ENCODE measurements at places on chromosomes 6 and 20. TPM values are rescaled to one million over a fixed set of nuclear protein-coding genes. Genes with fewer than 3 reads are reported as not detected.

The PRSS16 gene
- not detected for total RNA-seq

The OOEP gene
- total RNA-seq: not detected

The GHRH gene
- total RNA-seq: not detected

The ACTL10 gene
- total RNA-seq: 3.0 TPM

The PRR18 gene
- not detected for total RNA-seq

The HLA-DPB1 gene
- total RNA-seq: 1.8 TPM

The LPA gene
- not detected for total RNA-seq

The CALHM4 gene
- total RNA-seq: not detected

The COL19A1 gene
- total RNA-seq: not detected

The TP53TG5 gene
- total RNA-seq: 0.50 TPM

The MTG2 gene
- 27.1 TPM for total RNA-seq

The RGS17 gene
- 25.5 TPM for total RNA-seq

The PPIL6 gene
- total RNA-seq: 2.2 TPM

The PLTP gene
- 162 TPM for total RNA-seq

The DACT2 gene
- total RNA-seq: not detected

The CDH22 gene
- total RNA-seq: not detected

The PLCB1 gene
- 14.6 TPM for total RNA-seq

The OPN5 gene
- not detected for total RNA-seq

The TGM2 gene
- total RNA-seq: 109 TPM

The NRSN1 gene
- not detected for total RNA-seq

The TAAR1 gene
- not detected for total RNA-seq

The FABP7 gene
- 0.15 TPM for total RNA-seq

The TBC1D32 gene
- 20.5 TPM for total RNA-seq

The PI3 gene
- total RNA-seq: not detected

The DOK5 gene
- total RNA-seq: 27.5 TPM

The CTCFL gene
- total RNA-seq: not detected

The BNIP5 gene
- total RNA-seq: not detected

The TMEM170B gene
- 0.87 TPM for total RNA-seq

The EPPIN gene
- not detected for total RNA-seq

The PGC gene
- not detected for total RNA-seq

The RNF182 gene
- total RNA-seq: 3.8 TPM

The BPIFB4 gene
- not detected for total RNA-seq

The LHFPL5 gene
- total RNA-seq: not detected

The EFCAB8 gene
- total RNA-seq: not detected

The GRM1 gene
- total RNA-seq: under 0.01 TPM

The XKR7 gene
- under 0.01 TPM for total RNA-seq

The HLA-DQB1 gene
- not detected for total RNA-seq

The DZANK1 gene
- 1.3 TPM for total RNA-seq

The HSF2 gene
- 33.3 TPM for total RNA-seq

The ARMH2 gene
- total RNA-seq: not detected

The SLC24A3 gene
- total RNA-seq: not detected

The RTF2 gene
- total RNA-seq: 119 TPM

The MAN1A1 gene
- 123 TPM for total RNA-seq

The C6orf89 gene
- total RNA-seq: 52.3 TPM

The SRMS gene
- not detected for total RNA-seq

The ZNF133 gene
- 26.0 TPM for total RNA-seq

The REM1 gene
- not detected for total RNA-seq

The PLN gene
- not detected for total RNA-seq

The BMP5 gene
- total RNA-seq: 0.17 TPM

The KIF25 gene
- not detected for total RNA-seq

The ADGRB3 gene
- 0.15 TPM for total RNA-seq

The MYLIP gene
- total RNA-seq: 10.6 TPM

The MUC22 gene
- not detected for total RNA-seq

The DEFB132 gene
- not detected for total RNA-seq

The GPSM3 gene
- 1.3 TPM for total RNA-seq

The TNF gene
- not detected for total RNA-seq

The MBOAT1 gene
- total RNA-seq: 4.8 TPM

The WFDC12 gene
- total RNA-seq: not detected

The CFAP61 gene
- 0.17 TPM for total RNA-seq

Measured in smooth muscle cell of trachea (primary cell).